ELR (cell line): ENCODE measurements at places on chromosomes 6 and 20.

GRCh38 chr6:109342506-109342905 is 39.8 kb downstream of the CD164 start:
- no peak for DNase-seq

GRCh38 chr20:41133709-41134361 is 3.5 kb upstream of the PLCG1 start:
- DNase-seq: peak; percentile 16

DNA sequence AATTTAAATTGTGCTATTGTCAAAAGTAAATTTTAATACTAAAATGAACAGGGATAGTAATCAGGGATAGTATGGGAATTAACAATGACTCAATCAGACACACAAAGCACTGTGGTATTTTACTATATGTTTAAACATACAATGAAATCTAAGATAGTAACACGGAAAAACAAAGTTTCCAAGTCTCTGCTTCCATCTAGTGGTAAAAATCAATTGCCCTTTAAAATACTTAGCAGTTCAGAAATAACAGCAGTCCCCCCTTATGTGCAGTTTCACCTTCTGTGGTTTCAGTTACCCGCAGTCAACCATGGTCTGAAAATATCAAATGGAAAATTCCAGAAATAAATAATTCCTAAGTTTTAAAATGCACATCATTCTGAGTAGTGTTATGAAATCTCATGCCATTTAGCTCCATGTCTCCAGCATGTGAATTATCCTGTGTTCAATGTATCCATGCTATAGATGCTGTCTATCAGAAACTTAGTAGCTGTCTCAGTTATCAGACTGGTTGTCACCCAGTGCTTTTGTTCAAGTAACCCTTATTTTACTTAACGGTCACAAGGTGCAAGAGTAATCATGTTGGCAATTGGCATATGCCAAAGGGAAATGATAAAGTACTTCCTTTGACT is 58.5 kb downstream of the AHI1 start:
- peak; percentile 69 for DNase-seq

GRCh38 chr20:5504061-5504739 is 187.4 kb upstream of the PROKR2 start:
- peak; percentile 70 for DNase-seq

- DNase-seq: peak; percentile 46
Measured at GRCh38 chr6:137871831-137872454, 4.9 kb downstream of the TNFAIP3 start.

DNA sequence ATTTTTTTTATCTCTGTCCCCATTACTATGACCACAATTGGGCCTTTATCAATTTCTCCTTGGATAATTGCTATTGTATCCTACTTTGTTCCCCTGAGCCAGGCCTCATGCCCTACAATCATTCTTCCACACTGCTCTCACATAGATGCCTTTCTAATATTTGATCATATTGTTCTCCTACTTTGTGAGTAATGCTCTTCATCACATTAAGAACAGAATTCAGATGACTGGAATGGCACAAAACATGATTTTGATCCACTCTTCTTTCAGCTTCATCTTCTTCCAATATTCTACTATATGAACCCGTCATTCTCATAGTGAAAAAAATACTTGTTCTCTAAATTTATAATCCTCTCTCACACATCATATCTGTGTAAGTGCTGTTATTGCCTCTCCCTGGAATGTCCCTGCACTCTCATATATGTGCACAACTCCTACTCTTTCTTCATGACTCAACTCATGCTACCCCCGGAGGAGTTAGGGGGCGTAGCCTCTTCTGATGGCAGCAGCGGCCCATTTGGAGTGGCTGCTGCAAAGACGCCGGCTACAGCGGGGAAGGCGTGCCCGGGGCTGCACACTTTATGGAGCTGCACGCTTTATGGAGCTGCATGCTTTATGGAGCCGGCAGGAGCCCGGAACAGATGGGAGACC is 25.3 kb upstream of the HACE1 start:
- DNase-seq: no peak

- peak; percentile 87 for DNase-seq
Measured at GRCh38 chr20:58692579-58693225, at the start of gene NPEPL1. TSS of gene NPEPL1 (plus strand) at chr20:58692800. CDS start at chr20:58692901, 101 bp downstream.

GRCh38 chr20:63946986-63947637 is 9.1 kb downstream of the UCKL1 start:
- no peak for DNase-seq

DNA sequence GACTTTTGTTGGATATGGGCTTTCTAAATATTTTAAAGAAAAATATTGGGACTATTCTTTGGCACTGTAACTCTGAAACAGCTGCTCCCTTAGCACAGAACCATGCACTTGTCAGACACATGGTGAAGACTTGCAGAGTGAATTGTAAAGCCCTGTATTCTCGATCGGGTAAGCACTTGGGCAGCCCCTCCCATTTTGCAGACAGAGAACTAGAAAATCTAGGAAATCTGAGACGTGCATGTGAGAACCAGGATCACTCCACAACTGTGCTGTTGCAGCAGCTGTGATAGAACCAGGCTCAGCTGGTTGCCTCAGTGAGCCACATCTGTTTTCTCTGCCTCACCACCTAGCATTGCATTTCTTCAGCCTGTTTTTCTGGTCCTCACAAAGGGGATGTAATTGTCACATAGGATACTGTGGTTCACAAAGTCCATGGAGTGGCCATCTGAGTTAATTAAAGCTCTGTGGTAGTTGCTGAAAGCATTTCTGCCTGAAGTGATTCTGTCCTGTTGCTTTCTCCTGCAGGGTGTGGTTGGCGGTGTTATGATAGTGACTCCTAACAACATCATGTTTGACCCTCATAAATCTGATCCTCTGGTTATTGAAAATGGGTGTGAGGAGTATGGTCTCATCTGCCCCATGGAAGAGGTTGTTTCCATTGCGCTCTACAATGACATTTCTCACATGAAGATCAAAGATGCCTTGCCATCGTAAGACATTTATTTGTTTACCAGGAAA is 71.8 kb upstream of the HINT3 start:
- no peak for DNase-seq

GRCh38 chr6:161094955-161095354 is 103.4 kb downstream of the MAP3K4 start:
- peak; percentile 37 for DNase-seq

GRCh38 chr20:37823296-37823980 is 79.5 kb upstream of the VSTM2L start:
- DNase-seq: peak; percentile 4

GRCh38 chr6:1736346-1737105 is 126.8 kb downstream of the FOXC1 start:
- DNase-seq: no peak

- no peak for DNase-seq
Measured at GRCh38 chr6:17446713-17447112, 53.3 kb downstream of the CAP2 start.

- peak; percentile 31 for DNase-seq
Measured at GRCh38 chr6:139801571-139802321, 427.3 kb upstream of the CITED2 start.

GRCh38 chr6:13307508-13307995 is 20.8 kb downstream of the TBC1D7 start:
- DNase-seq: peak; percentile 92

DNA sequence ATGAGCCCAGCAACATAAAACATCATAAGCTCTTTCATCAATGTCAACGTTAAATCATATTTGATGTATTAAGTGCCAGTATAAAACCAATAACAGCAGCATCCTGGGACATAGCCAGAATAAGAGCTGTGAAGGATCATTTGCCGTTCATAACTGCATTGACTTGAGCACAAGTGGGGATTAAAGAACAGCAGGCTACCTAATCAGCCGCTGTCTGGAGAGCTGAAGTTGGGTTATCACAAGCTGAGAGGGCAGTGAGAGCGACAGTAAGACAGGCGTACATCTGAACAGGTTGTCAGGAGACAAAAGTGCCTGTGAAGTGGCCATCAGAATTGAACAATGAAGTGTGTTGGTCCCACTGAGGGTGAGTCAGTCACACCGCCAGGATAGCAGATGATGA is 269.6 kb downstream of the GRIK2 start:
- DNase-seq: no peak

DNA sequence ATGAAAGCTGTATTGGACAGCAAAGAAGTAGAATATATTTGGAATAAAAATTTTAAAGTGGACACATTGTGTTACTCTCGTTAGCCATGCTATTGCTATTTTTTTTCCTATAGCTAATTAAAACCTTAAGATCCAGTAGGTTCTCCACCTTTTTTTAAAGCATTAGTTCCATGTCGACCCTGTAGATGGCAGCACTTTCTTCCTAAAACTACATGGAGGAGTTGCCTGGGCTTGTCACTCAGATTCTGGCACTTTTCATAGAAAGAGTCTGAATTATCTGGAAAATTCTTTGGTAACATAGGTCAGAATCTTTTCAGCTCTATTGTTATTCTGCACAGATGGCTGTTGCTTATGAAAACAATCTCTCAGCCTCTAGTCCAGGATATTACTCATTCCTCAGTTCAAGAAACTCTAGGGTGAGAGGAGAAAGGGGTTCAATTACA is 42.0 kb upstream of the ESR1 start:
- peak; percentile 75 for DNase-seq

- no peak for DNase-seq
Measured at GRCh38 chr6:165837948-165838745, 175.1 kb upstream of the PDE10A start.

- DNase-seq: no peak
Measured at GRCh38 chr20:24777746-24778145, 171.3 kb upstream of the CST7 start.

GRCh38 chr6:7107578-7108195 is at the start of gene RREB1:
TSS of gene RREB1 (plus strand) at chr6:7107961. CDS start at chr6:7181912, 73,951 bp downstream.
- DNase-seq: peak; percentile 75

GRCh38 chr6:56613247-56613851 is 29.3 kb downstream of the DST start:
- no peak for DNase-seq

DNA sequence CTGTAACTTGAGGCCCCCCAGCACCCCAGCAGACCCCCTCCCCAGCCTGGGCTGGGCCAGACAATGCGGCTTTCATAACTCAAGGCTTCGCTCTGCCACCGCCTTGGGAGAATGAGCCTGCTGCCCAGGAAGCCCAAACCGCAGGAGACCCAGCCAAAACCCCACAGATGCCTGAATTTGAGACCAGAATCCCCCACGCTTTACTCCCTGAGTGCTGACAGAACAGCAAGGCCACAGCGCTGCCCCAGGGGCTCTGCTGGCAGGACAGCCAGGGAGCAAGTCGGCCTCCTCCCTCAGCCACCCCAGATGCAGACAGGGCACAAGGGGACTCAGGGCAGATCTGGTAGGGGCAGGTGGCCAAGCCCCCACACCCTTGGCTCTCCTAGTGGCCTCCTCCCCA is 2.2 kb downstream of the MDFI start:
- DNase-seq: no peak

- peak; percentile 15 for DNase-seq
Measured at GRCh38 chr6:40778918-40779317, 191.8 kb upstream of the LRFN2 start.

GRCh38 chr6:167275001-167275400 is 16.1 kb upstream of the UNC93A start:
- DNase-seq: no peak

GRCh38 chr6:48199499-48199898 is 88.5 kb upstream of the PTCHD4 start:
- DNase-seq: no peak

- DNase-seq: no peak
Measured at GRCh38 chr6:52152711-52153160, 33.4 kb upstream of the IL17A start.

- DNase-seq: no peak
Measured at GRCh38 chr6:15943423-15943822, 185.5 kb upstream of the MYLIP start.

GRCh38 chr6:14537030-14537429 is 419.5 kb downstream of the CD83 start:
- DNase-seq: no peak

- no peak for DNase-seq
Measured at GRCh38 chr20:47175493-47175892, 181.0 kb downstream of the ZMYND8 start.

- DNase-seq: no peak
Measured at GRCh38 chr6:148738946-148739821, 7.6 kb upstream of the UST start.

GRCh38 chr6:39322306-39322850 is at the start of gene KCNK16:
TSS of gene KCNK16 (minus strand) at chr6:39322702. CDS start at chr6:39322540, 162 bp downstream.
- DNase-seq: no peak

- no peak for DNase-seq
Measured at GRCh38 chr6:57305107-57305506, 12.3 kb upstream of the PRIM2 start.

GRCh38 chr20:5528719-5529256 is 212.0 kb upstream of the PROKR2 start:
- DNase-seq: peak; percentile 85

- peak; percentile 64 for DNase-seq
Measured at GRCh38 chr20:9392892-9393857, 121.2 kb upstream of the LAMP5 start.

DNA sequence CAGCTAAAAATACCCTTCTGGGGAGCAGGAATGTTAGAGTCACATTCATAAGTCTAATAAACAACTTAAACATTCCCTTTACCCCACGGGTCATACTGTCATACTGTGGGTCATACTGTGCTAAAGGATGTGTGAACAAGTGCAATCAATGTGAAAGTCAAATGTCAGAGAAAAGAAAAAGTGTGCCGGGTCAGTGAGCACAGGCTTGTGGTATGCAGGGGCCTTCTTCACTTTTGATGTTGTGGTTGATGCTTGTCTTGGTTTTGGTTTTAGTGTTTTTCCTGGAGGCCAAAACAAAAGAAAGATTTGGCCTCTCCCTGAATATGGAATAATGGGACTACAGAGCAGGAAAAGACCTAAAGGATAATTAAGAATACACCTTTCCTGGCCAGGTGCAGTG is 267.9 kb upstream of the PLN start:
- no peak for DNase-seq

GRCh38 chr6:167130008-167130677 is 7.2 kb downstream of the CCR6 start:
- DNase-seq: no peak

GRCh38 chr6:69129046-69129445 is 494.0 kb downstream of the ADGRB3 start:
- no peak for DNase-seq

DNA sequence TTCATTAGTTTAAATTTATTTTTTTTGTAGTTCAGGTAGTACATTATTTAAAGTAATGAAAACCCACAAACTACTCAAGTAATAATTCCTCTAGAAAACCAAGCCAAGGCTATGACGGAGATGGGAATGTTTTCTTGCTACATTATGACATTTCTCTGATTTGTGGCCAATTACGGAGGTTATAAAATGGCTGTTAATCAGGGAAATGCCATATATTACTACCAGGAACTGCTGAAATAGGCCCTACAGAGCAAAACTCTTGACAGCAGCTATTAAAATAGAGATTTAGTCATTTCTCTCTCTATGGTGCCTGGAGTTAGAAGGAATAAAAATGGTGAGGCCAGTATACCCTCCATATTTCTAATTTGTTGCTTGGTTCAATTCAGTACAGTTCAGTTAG is 280.0 kb downstream of the ARHGAP18 start:
- DNase-seq: no peak

DNA sequence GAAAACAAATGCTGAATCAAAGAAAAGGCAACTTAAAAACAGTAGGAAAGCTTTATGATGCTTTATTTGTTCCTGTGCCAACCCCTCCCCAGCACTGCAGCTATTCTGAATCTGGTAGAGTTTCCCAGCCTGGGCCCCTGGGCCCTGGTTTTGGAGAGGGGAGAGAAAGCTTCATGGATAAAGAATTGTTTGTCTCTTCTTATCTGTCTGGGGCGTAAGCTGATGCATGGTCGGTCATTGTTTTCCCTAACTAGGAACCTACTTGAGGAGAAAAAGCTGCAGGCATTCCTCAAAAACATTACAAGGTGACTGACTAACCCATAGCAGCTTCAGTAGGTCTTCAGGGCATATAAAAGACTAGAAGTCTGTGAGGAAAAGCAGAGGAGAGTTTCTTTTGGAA is 758.1 kb upstream of the EPHA7 start:
- no peak for DNase-seq

GRCh38 chr6:168438783-168439520 is 2.0 kb upstream of the SMOC2 start:
- no peak for DNase-seq
